Posterior cingulate gyrus (tissue), 11 donors: ENCODE measurements at places on chromosomes 11 and 22.

GRCh38 chr11:113531575-113532451 lies 56.6 kb upstream of the DRD2 start:
- no peak for DNase-seq

GRCh38 chr11:69333149-69333710 lies 39.3 kb downstream of the MYEOV start:
- no peak for DNase-seq

DNA sequence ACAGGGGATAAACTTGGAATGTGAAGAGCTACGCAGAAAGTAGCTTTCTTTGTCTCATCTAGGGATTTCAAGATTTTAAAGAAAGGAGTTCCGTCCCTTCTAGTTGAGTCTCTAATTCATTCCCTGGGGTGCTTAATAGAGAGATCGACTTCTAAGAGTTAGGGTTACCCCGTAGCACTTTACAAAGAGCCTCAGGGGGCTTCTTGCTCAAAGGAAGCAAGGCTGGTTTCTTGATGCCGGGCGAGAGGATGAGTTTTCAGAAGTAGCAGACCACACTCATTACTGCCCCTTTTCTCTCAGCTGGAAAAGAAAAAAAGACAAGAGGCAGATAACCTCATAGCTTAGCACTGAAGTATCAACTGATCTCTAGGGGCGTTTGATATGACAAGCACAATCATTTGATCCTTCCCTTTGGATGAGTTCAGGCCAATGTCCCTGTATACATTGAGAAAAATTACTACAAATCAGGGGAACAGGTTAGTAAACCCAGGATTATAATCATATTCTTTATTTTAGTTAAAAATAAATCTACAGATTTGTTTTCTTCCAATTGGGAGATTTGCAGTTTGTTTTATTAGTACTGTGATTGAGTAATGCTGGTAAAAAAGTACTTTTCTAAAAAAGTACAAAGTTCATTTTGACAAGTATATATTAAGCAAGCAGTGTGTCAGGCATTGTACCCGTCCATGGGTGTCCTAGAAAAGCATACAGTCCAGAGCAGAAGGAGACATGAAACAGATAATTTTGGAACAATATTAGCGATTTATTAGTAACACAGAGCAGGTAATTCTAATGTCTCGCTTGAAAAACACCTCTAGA lies 18.7 kb downstream of the ELMOD1 start:
- DNase-seq, result no peak

DNA sequence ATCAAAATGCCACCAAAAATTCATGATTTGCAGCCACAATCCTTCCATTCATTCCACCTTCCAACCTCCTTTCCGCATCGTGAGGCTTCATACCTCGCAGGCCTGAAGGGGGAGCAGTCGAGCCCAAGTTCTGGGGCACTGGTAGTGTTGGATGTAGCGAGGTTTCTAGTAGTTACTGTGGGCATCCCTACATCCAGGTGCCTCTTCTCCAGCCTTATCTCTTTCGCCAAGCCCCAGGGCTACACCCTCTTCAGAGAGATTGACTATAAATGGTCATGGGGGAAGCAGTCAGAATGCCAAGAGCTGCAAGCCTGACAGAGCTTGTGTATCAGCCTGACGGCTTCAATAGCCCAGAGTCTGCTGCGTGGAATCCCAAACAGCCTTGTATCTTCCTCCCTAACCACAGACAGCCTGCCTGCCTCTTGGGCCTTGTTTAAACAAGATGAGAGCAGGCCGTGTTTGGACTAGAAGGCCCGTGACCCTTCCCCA lies 28.9 kb downstream of the CLMP start:
- DNase-seq, result peak; percentile 43

- no peak for DNase-seq
These were observed 133.0 kb upstream of the FIBIN start for GRCh38 chr11:26860895-26861294.

- DNase-seq, result no peak
These were observed 5.5 kb upstream of the IRAG1 start for GRCh38 chr11:10699072-10699471.

DNA sequence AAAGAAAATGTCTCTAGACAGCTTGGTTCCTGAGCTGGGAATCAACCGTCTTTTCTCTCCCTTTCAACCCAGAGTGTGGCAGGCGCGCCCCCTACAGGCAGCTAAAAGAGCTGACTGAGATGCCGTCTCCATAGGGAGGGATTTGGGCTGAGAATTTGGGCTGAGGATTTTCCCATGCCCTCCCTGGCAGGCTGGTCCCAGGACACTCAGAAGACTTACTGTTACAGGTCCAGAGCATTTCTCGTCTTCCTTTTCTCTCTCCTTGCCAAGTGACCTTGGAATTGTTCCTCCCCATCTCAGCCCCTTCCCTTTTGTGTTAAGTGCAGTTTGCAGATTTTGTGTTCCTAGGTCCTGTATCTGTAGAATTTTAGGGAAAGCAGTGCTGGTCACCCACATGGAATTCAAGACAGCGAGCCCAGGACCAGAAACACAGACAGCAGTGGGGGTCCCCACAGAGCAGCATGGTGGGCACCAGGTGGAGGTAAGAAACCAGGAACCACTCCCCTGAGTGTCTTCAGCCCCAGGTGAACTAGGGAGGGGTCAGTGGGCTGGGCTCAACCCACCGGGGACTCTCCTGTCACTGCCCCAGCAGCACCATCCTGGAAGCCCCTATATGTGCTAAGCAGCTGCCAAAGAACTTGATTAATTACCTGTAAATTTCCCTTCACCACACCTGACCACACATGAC lies 9.9 kb upstream of the IGLL5 start:
- no peak for DNase-seq

GRCh38 chr11:20688761-20689160 lies 19.4 kb downstream of the NELL1 start:
- no peak for DNase-seq

DNA sequence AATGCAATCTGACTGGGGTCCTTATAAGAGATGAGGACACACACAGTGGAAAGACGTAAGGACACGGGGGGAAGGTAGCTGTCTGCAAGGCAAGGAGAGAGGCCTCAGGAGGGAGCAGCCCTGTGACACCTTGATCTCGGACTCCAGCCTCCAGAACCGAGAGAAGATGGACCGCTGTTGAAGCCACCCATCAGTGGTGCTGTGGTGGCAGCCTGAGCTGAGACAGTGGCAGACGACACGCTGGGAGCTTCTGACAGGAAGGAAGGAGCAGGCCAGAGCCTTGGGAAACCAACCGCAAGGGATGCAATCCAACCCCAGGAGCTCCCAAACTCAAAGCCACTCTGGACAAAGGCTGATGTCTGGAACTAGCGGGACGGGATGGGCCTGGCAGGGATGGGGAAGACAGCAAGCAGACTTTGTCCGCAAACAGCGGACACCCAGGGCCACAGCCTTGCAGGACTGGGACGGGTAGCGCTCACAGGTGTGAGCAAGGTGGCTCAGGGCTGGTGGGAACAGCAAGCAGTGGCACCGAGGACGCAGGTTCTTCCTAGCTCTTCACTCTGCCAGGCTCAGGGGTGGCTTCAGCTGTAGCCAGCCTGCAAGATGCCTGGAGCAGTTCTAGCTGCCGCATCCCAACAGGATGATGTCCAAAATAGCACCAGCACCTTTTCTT lies 10.9 kb downstream of the LTO1 start:
- DNase-seq, result no peak

DNA sequence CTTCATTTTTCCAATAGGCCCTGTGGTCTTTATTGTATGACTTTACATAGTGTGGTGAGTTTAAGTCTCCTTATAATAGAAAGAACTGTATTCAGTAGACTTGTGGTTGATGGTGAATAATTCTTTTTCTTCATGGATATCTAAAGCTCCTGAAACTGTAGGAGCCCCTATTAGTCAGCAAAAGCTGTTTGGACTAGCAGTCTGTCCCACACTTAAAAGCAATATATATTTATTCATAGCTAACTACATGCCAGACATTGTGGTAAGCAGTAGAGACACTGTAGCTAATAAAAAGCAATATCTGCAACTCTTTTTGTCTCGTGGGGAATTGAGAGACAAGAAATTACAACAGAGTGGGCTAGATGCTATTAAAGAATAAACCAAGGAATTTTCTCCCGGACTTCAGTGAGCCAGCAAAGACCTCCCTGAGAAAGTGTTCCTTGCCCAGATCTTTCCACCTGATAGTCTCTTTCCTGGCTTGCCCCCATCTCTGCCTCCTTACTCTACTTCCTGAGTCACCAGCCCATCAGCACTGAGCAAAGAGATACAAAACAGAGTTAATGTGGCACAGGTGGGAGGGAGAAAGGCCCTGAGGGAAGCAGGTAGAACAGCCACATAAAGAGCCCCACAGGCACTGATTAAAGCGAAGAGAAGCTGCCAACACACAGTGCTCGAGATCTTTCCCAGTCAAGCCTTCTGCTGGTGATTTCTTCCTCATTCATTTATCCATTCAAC lies 1.4 kb upstream of the OR52W1 start:
- no peak for DNase-seq

- peak; percentile 76 for DNase-seq
These were observed 30.3 kb upstream of the NECTIN1 start for GRCh38 chr11:119759324-119759723.

DNA sequence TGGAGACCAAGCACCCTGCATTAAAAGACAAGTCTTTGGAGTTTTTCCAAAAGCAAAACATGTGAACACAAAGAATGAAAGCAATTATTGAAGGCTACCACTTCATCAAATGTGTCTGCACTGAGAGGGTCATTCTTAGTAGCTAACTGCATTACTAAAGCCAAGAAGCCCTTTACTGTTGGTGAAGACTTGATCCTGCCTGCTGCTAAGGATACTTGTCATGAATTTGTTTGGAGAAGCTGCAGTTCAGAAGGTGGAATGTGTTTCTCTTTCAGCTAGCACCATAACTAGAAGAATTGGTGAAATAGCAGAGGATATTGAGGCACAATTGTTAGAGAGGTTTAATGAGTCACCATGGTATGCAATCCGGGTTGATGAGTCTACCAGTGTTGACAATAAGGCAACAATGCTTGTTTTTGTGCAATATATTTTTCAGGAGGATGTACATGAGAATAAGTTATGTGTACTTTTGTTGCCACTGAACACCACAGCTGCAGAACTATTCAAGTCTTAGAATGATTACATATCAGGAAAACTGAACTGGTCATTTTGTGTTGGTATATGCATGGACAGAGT lies 457.3 kb upstream of the ISX start:
- no peak for DNase-seq
